ENCODE measurements at places on chromosomes 7 and 10.

DNA sequence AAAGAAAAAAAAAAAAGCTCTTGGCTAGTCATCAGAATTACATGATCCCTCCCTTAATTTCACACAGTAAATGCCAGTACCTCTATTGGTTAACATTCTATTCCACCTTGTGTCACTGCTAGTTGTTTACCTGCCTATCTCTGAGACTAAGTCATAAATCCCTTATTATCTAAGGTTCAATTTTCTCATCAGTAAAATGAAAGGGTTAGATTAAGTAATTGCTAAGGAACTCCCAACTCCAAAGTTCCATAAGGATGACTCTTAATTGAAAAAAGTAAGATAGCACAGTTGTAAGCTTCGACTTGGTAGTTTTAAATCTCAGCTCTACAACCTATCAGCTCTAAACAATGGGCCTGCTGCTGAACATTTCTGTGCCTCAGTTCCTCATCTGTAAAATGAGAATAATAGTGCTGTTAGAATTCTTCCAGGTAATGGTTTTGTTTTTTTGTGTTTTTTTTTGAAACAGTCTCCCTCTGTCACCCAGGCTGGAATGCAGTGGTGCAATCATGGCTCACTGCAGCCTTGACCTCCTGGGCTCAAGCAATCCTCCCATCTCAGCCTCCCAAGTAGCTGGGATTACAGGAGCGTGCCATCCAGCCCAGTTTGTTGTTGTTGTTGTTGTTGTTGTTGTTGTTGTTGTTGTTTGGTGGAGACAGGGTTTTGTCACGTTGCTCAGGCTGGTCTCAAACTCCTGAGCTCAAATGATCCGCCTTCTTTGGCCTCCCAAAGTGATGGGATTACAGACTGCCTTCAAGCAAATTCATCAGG, 35.6 kb downstream of the SRPK2 start:
- DNase-seq, result no peak

- DNase-seq, result no peak
These were observed 325.8 kb upstream of the ZMIZ1 start for GRCh38 chr10:78742730-78743615.

DNA sequence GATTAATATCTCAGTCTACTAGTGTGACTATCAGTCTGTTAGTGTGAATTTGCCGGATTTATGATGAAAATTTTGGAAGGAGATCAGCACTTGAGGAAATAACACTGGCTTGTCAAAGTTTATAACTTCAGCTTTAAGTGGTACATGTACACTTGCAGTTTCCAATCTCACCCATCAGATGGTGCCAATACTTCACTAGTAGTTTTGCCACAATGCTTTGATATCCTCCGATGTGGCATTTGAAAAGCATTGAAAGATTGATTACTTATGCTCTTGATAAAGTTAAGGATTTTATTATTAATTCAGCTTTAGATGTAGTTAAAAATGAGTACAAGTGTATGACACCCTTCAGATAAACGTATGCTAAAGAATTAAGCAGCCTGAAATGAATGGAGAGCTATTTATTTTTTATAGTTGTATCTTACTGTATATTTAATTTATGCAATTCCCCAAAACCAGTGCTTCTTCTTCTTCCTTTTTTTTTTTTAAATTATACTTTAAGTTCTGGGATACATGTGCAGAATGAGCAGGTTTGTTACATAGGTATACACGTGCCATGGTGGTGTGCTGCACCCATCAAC, 98.2 kb downstream of the ANLN start:
- no peak for DNase-seq

DNA sequence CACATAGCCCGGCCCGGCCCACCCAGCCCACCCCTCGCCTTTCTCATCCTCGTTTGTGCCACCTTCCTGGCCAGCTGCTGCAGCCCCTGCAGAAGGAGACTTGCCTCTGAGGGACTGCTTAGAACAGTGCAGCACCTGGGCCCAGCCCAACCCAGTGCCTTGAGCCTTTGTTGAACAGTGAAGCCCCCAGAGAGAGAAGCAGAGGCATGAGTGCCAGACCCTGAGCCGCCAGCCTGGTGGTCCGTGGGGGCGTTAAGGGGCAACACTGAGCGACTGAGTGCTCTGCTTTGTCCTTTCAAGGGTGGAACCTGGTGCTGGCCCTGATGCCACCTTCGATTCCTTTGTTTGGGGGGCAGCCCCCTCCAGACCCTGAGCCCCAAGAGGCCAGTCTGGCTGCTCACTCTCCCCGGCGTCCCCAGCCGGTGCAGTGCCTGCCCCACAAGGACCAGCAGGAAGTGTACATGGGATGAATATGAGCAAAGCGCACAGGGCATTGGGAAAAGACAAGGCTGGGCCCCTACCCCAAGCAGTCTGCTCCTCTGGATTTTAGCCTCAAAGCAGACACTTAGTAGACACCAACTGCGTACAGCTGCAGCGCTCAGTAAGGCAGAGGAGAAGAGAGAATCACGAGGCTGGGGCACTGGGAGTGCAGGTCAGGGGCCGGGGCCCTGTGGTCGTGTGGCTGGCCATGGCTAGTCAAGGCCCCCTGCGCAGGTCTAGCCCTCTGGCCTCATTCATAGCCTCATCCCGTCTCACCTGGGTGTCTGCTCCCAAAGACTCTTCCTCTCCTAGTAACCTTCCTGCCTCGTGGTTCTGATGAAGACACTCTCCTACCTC, 95.9 kb downstream of the RGS10 start:
- DNase-seq, result no peak

DNA sequence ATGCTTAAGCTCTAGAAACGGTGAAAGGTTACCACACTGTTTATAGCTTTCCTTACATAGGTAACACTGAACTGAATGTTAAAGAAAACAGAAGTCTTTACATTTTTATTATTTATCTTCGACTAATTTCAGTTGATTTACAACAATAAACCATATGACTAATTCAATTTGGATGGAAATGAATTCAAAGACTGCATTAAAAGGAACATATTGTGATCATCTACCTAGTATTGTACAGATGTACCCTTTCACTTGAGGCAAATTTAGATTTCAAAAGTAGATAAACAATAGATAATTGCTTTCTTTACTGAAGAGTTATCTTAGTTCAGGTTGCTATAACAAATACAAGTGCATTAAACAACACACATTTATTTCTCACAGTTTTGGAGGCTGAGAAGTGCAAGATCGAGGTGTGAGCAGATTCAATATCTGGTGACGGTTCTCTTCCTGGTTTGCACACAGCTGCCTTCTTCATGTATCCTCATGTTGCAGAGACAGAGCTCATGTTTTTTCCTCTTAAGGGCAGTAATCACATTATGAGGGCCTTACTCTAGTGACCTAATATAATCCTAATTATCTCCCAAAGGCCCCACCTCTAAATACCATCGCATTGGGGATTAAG, 15.0 kb upstream of the ARMC3 start:
- no peak for DNase-seq

DNA sequence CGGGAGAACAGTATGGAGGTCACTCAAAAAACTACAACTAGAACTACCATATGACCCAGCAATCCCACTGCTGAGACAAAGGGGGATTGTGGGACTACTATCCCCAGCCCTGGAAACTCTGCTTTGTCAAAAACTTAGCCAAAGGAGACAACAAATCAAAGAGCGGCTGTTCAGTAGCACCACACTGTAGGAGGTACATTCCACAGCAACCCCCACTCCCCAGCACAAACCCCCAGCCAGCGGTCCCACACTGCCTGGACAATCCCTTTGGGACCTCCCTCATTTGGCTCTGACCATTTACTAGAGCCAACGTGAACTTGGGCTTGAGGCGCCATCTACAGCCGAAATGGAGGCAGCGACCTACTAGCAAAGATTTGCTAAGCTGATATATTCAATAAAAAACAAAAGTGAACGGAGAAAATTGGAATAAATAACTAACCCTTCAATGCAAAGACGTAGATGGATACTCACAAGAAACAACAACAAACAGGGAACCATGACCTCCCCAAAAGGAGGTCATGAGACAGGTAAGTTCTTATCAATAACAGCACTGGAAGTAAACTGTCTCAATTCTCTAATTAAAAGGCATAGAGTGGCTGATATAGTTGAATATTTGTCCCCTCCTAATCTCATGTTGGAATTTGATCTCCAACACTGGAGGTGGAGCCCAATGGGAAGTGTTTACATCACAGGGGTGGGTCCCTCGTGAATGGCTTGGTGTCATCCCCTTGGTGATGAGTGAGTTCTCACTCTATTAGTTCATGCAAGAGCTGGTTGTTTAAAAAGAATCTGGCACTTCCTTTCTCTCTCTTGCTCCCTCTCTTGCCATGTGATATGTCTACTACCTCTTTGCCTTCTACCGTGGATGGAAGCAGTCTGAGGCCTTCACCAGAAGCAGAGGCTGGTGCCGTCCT, 119.0 kb upstream of the KCNMA1 start:
- DNase-seq, result peak; percentile 40

DNA sequence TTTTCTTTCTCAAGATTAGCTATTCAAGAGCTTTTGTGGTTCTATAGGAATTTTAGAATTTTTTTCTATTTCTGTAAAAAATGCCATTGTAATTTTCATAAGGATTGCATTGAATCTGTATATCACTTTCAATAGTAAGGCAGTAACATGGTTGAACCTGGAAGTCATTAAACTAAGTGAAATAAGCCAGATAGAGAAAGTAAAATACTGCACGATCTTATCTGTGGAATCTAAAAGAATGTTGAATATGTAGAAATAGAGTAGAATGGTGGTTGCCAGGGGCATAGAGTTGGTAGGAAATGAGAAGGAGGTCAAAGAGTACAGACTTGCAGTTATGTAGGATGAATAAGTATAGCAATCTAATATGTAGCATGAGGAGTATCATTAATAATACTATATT, 1073.5 kb upstream of the LRRN3 start:
- DNase-seq, result no peak

DNA sequence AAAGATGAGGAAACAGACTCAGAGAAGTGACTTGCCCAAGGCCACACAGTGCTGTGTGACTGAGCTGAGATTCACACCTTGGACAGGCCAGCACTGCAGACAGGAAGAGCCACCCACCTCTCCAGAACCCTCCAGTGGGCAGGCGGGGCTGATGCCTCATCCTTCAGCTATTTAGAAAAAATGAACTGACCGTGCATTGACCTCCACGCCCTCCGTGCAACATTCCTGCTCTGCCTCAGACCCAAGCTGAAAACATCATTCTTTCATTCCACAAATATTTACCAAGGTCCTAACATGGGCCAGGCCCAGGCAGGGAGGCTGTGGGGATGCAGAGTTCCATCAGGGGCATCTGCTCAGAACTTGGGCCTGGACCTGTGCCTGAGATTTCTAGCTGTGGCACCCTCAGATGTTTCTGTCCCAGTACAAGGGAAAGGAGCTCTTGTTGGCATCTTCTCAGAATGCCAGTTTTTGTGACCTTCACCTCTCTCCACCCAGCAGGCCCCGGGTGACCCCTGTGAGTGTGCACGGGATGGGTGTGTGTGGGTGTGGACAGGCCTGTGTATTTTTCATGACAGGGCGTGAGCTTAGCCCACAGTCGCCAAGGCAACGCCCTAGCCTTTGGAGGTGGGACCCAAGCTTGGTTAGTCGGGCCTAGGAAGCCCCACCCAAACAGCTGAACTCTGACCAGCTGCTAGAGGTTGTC, 6.5 kb downstream of the VSIR start:
- DNase-seq, result peak; percentile 65

DNA sequence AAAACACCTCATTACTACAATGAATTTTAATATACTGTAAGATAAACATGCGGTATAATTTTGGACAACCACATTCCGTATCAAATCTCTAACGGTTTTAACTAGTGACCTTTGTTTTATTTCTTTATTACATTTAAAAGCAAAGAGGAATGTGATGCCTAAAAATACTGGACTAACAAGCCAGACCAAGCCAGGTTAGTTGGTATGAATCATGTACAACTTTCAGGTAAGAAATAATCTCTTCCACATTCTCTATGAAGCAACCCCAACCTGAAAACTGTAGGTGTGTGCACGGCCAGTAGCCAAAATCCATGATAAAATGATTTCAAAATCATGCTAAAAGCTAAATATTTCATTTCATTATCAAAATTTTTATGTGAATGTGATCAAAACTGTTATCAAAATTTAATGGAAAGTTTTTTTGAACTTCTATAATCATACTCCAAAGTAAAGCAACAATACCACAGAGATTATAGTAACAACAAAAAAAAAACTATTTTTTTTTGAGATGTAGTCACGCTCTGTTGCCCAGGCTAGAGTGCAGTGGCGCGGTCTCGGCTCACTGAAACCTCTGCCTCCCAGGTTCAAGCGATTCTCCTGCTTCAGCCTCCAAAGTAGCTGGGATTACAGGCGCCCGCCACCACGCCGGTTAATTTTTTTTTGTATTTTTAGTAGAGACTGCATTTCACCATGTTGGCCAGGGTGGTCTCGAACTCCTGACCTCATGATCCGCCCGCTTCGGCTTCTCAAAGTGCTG, 127.2 kb downstream of the NRBF2 start:
- DNase-seq, result no peak

GRCh38 chr7:106568680-106569499, 92.1 kb downstream of the CCDC71L start:
- no peak for DNase-seq

- peak; percentile 49 for DNase-seq
These were observed 526 bp downstream of the CH25H start for GRCh38 chr10:89206402-89207180.

DNA sequence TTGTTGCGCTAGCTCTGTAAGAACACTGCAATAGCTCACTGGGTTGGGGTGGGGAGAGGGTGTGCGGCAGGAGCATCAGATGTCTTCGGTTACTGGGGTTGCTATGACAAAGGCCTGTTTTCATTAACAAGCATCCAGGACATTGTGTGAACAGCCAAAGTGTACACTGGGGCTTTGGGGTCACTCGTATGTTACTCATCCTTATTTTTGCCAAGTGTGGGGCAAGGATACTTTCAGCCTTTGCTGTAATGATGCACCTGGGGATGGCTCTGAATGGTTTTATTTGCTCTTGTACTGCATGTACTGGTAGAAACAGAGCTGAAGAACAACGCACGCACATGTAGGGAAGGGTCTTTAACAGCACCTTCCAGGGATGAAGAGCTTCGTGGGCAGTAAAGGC, 73.0 kb upstream of the AFAP1L2 start:
- DNase-seq, result no peak

- no peak for DNase-seq
These were observed 34.7 kb downstream of the GRIFIN start for GRCh38 chr7:2441430-2442058.

- DNase-seq, result no peak
These were observed 20.6 kb downstream of the FAM200A start for GRCh38 chr7:99531354-99531765.

GRCh38 chr10:61244261-61244775, 208.9 kb downstream of the TMEM26 start:
- no peak for DNase-seq

DNA sequence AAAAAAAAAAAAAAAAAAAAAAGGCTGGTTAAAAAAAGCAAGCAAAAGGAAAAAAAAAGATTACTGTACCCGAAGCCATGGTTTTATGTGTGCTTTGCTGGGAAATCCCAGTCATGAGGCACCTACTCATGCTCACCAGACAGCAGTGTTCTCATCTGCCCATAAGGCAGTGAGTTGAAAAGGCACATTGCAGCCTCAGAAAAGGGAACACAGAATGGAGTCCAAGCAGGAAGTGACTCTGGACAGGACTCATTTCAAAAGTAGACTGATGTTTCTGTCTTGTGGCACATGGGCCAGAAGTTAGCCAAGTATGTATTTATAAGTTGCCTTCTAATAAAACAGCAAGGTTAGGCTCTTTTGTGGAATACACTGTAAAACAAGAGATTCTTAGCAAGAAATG, 40.2 kb downstream of the PDSS1 start:
- DNase-seq, result peak; percentile 75
